ENCODE measurements at places on chromosomes 1 and 21.

- no peak for DNase-seq
These were observed 36.1 kb downstream of the DPH5 start for GRCh38 chr1:100989306-100990077.

DNA sequence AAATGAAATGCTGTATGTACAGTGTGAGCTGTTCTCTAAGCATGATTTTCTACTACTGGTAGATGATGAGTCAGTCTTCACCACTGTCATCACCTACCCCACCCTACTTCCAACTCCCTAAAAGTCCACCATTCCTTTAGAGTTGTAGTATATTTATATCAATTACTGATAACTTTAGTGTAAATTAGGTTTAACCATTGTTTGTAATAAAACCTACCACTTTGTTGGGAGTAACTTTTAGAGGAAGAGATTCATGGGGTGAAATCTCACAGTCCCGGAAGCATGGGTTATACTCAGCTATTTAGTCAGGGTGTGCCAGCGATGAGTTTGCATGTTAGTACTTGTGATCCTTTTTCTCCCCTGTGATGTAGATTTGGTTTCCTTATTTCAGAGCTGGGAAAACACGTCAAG lies 17.1 kb downstream of the MORC3 start:
- no peak for DNase-seq

GRCh38 chr1:112344754-112345423 lies 51.1 kb upstream of the CTTNBP2NL start:
- DNase-seq = no peak

DNA sequence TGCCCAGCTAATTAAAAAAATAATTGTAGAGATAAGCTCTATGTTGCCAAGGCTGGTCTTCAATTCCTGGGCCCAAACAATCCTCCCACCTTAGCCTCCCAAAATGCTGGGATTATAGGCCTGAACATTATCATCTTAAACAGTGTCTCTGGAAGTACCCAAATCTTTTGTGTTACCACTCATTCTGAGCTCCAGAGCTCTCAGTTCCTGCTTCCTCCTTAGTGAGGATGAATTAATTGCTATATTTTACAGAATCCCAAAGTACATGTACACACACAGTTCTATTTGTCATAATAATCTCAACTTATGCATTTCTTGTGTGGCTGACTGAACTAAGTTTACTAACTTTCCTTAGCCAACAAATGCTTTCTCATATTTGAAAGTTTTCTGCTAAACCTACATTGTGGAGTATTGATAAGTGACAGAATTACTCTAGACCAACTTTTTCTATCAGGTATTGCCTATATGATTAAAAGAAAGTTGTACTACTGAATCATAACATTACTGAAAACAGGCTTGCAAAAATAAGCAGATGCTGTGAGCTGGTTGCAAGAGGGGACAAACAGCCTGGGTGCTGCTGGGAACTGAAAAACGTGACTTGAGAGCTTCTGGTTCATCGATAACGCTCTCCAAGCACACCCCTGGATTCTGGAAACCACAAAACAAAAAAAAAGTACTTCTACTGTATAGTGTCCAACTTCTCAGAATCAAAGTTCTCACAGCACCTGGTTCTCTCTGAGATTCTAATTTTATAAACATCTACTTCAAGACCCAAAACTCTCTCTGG lies 15.3 kb downstream of the VAV3 start:
- no peak for DNase-seq

DNA sequence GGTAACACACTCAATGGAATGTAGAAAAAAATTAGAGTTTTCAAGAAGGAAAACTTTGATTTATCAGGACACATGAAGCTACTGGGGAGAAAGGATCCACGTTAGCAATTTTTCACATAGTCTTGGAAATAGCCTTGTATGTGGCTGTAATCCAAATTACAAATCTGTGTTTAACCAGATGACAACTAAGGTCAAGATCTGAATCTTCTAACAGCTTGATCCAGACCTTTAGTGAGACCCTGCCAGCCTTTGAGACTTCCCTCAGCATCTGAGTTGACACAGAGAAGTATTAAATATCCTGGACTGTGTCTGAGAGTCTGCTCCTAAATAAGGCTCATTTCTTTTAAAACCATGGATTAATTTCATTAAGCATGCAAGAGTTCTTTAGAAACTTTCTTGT lies 135.9 kb upstream of the KCNK2 start:
- DNase-seq = no peak

Data from CD4-positive, alpha-beta T cell treated with Interleukin-17A for 4 hours (primary cell).